ENCODE measurements at places on chromosomes 3 and 15. TPM values are rescaled to one million over a fixed set of nuclear protein-coding genes. Genes with fewer than 3 reads are reported as not detected.

The PARP16 gene
- total RNA-seq: 11.3 TPM

The ACKR2 gene
- 1.2 TPM for total RNA-seq

The LARP6 gene
- total RNA-seq: 3.4 TPM

The CMTM8 gene
- total RNA-seq: 3.5 TPM

The FSTL1 gene
- total RNA-seq: 228 TPM

The LRRIQ4 gene
- total RNA-seq: not detected

The CHRNA5 gene
- 0.64 TPM for total RNA-seq

- H3K4me3 ChIP-seq: no peak overlapping the region
- H3K27me3 ChIP-seq: no peaks in the 10 kb centered on the region
Measured at GRCh38 chr3:186054792-186055352, 54.0 kb downstream of the ETV5 start.

DNA sequence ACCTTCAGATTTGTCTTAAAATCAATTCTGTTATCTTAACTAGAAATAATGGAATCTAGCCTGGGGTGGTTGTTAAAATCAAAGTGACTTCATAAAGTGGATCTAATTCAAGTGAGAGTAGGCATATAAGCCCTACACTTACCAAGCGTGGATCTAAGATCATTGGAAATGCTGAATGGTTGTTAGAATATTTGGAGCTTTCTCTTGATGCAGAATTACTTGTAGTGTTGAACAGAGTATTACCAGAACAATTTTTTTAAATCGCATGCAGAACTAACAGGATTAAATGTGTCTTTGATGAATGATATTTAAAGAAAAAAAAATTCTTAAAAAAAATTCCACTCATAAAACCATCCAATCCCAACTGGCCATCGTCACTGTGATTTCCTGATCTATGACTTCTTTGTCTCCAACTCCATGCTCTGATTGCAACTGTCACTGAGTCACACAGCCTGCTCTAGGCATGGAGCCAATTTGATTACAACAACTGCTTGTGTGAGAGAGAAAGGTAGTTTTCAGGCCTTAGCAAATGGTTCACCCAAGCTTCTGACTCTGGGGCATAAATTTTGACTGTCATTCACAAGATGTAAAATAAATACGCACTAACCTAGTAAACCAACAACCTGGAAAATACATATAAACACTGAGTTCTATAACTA, 25.9 kb upstream of the SPRED1 start:
- no peaks in the 10 kb centered on the region for H3K27me3 ChIP-seq
- H3K36me3 ChIP-seq: no peaks in the 10 kb centered on the region

- no peak for DNase-seq
- H3K4me3 ChIP-seq: no peak overlapping the region
- no peak overlapping the region for H3K27ac ChIP-seq
- no peaks in the 10 kb centered on the region for H3K27me3 ChIP-seq
- H3K36me3 ChIP-seq: no peaks in the 10 kb centered on the region
- H3K4me1 ChIP-seq: no peaks in the 10 kb centered on the region
Measured at GRCh38 chr15:62998262-62998890, 44.2 kb upstream of the TPM1 start.

- H3K4me1 ChIP-seq: no peaks in the 10 kb centered on the region
- peaks cover 38% of the 10 kb centered on the region for H3K36me3 ChIP-seq
- no peak for DNase-seq
- peak overlapping the region; percentile 83 for H3K27ac ChIP-seq
- H3K4me3 ChIP-seq: no peak overlapping the region
Measured at GRCh38 chr3:196246612-196247308, 30.4 kb downstream of the SLC51A start.

- H3K4me3 ChIP-seq: no peak overlapping the region
- no peak for DNase-seq
- H3K27me3 ChIP-seq: no peaks in the 10 kb centered on the region
- no peaks in the 10 kb centered on the region for H3K4me1 ChIP-seq
Measured at GRCh38 chr3:155791190-155791589, 14.9 kb downstream of the C3orf33 start.

DNA sequence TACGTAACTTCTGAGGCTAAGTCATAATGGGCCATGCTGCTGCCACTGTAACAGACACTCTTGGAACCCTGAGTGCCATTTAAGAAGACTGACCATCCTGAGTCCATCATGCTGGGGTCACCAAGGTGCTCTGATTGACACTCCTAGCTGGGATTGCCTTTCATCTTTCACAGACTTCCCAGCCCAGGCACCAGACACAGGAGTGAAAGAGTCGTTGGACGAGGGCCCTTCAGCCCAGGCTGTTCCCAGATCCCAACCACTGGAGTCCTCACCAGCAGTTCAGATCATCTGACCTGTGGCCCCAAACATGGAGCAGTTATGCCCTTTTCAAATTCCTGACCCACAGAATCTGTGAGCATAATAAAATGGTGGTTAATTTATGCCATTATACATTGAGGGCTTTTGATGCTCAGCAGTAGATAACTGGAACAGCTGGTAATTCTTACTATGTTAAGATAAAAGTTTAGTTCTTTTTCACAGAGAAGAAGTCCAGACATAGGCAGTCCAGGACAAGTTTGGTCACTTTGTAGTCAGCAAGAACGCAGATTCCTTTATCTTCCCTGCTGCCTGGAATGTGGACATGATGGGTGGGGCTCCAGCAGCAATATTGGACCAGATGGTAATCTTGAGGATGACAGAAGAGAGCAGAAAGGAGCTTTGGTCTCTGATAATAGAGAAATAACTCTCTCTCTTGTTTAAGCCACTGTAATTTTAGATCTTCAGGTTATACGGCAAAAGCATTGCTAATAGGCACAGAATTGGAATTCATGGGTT, 7.3 kb upstream of the EHD4 start:
- no peak overlapping the region for H3K27ac ChIP-seq
- no peak overlapping the region for H3K4me3 ChIP-seq
- DNase-seq: peak; percentile 22

- no peak for DNase-seq
- no peaks in the 10 kb centered on the region for H3K36me3 ChIP-seq
- H3K27me3 ChIP-seq: no peaks in the 10 kb centered on the region
- H3K27ac ChIP-seq: no peak overlapping the region
- H3K4me1 ChIP-seq: peaks cover 13% of the 10 kb centered on the region
Measured at GRCh38 chr15:68220967-68221366, 8.6 kb downstream of the CLN6 start.

- H3K27ac ChIP-seq: no peak overlapping the region
- H3K36me3 ChIP-seq: peaks cover 39% of the 10 kb centered on the region
- peaks cover 29% of the 10 kb centered on the region for H3K4me1 ChIP-seq
- no peak overlapping the region for H3K4me3 ChIP-seq
- DNase-seq: peak; percentile 71
- H3K27me3 ChIP-seq: no peaks in the 10 kb centered on the region
Measured at GRCh38 chr15:101013769-101014675, 94.9 kb downstream of the LRRK1 start.

- no peak for DNase-seq
- H3K27me3 ChIP-seq: no peaks in the 10 kb centered on the region
- H3K36me3 ChIP-seq: no peaks in the 10 kb centered on the region
- no peak overlapping the region for H3K27ac ChIP-seq
- H3K4me1 ChIP-seq: peaks cover 6% of the 10 kb centered on the region
- H3K4me3 ChIP-seq: no peak overlapping the region
Measured at GRCh38 chr15:50126072-50126471, 7.0 kb upstream of the ATP8B4 start.

DNA sequence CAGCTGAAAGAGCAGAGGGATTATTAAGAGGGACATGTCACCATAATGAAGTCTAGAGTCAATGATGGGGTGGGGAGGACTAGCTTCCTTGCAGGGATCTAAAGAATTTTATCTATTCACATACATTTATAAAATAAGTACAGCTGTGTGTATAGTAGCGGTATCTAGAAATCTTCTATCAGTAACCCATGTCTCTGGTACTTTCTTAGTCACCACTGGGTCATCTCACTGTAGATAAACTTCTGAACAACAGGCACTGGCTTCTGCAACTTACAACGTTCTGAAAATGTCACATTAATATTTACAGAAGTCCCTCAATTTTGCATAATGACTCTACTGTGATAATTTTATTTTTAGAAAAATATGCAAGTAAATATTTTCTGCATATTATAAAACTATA, 401.7 kb downstream of the TBC1D5 start:
- no peaks in the 10 kb centered on the region for H3K36me3 ChIP-seq
- H3K4me1 ChIP-seq: no peaks in the 10 kb centered on the region
- no peak overlapping the region for H3K27ac ChIP-seq
- no peak overlapping the region for H3K4me3 ChIP-seq
- H3K27me3 ChIP-seq: no peaks in the 10 kb centered on the region

- H3K36me3 ChIP-seq: no peaks in the 10 kb centered on the region
- no peak overlapping the region for H3K4me3 ChIP-seq
- H3K27ac ChIP-seq: peak overlapping the region; percentile 71
- H3K4me1 ChIP-seq: peaks cover 22% of the 10 kb centered on the region
Measured at GRCh38 chr15:65778269-65778668, 13.8 kb downstream of the DENND4A start.

GRCh38 chr15:49082960-49083359, 36.7 kb upstream of the SECISBP2L start:
- no peak overlapping the region for H3K4me3 ChIP-seq
- no peak overlapping the region for H3K27ac ChIP-seq
- DNase-seq: no peak
- no peaks in the 10 kb centered on the region for H3K36me3 ChIP-seq
- no peaks in the 10 kb centered on the region for H3K4me1 ChIP-seq

DNA sequence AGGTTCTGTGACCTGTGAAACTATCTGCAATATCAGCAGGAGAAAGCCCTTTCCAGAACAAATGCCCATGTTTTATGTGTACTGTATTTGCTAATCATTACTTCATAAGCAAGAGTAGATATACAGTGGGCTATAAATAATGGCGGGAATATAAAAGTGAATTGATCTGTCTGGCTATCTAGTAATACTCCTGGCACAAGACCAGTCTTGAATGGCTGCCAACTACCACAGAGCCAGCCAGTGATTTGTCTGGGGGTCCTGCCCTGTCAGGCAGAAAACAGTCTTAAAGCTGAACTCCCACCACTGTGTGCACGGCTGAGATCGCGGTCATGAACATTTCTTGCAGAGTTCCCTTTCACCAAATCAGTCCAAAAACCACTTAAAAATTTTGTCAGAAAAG, 176.3 kb downstream of the MEIS2 start:
- H3K36me3 ChIP-seq: no peaks in the 10 kb centered on the region
- DNase-seq: no peak
- no peak overlapping the region for H3K4me3 ChIP-seq
- peaks cover 10% of the 10 kb centered on the region for H3K4me1 ChIP-seq
- H3K27ac ChIP-seq: no peak overlapping the region
- H3K27me3 ChIP-seq: no peaks in the 10 kb centered on the region

DNA sequence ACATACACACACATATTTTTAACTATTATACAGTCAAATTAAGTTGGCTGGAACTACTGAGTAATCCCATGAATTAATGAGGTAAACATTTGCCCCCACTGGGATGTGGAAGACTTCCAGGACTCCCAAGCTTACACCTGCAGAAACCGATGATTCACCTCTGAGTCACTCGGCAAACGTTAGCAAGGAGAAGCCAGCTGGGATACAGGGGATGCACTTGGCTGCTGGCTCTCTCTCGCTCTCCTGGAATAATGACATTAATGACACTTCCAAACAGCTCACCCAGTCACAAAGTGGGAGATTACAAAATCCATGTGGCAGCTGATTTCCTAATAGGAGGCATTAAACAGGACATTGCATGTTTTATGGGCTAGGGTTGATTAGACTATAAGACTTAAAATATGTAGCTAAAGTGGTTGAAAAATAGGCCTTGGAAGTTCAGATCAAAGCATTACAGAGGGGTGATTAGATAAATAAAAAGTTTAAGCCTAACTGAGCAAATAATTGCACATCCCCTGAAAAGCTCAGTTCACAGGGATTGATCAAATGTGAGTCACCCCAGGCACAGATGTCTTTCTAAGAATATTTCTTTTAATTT, 500.9 kb downstream of the SOX2 start:
- DNase-seq: no peak
- H3K36me3 ChIP-seq: no peaks in the 10 kb centered on the region
- no peaks in the 10 kb centered on the region for H3K4me1 ChIP-seq
- no peaks in the 10 kb centered on the region for H3K27me3 ChIP-seq
- H3K4me3 ChIP-seq: no peak overlapping the region

DNA sequence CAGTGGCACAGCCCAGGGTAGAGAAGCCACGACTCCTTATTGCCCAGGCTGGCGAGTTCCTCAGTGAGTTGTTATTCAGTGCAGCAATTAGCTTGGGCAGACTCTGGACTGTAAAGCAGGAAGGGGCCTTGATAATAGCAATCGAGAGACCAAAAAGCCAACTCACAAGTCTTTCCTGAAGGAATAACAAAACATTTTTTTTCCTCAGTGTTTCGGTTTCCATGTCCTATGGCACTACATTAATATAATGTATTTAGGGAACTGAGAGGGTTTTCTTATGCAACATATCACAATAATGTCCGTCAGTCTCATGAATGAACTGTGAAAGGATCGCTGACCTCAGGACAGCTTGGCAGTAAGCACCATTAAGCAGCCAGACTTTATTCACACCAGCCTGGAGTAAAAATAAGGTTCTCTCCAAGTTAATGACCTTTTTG, 248.9 kb upstream of the TBL1XR1 start:
- no peaks in the 10 kb centered on the region for H3K36me3 ChIP-seq
- H3K27me3 ChIP-seq: no peaks in the 10 kb centered on the region
- H3K4me3 ChIP-seq: no peak overlapping the region

- no peaks in the 10 kb centered on the region for H3K36me3 ChIP-seq
- H3K4me3 ChIP-seq: no peak overlapping the region
- no peak overlapping the region for H3K27ac ChIP-seq
Measured at GRCh38 chr3:150000641-150001040, 29.9 kb upstream of the PFN2 start.

GRCh38 chr15:79192462-79193036, 90.0 kb upstream of the ANKRD34C start:
- H3K36me3 ChIP-seq: no peaks in the 10 kb centered on the region
- no peak for DNase-seq
- H3K27me3 ChIP-seq: peaks cover 19% of the 10 kb centered on the region
- H3K4me1 ChIP-seq: no peaks in the 10 kb centered on the region
- no peak overlapping the region for H3K4me3 ChIP-seq

GRCh38 chr3:84738086-84738485, 220.7 kb upstream of the CADM2 start:
- no peaks in the 10 kb centered on the region for H3K36me3 ChIP-seq
- no peak overlapping the region for H3K4me3 ChIP-seq
- DNase-seq: no peak
- H3K27me3 ChIP-seq: no peaks in the 10 kb centered on the region
- H3K27ac ChIP-seq: no peak overlapping the region
- peaks cover 5% of the 10 kb centered on the region for H3K4me1 ChIP-seq

- no peaks in the 10 kb centered on the region for H3K4me1 ChIP-seq
- no peak overlapping the region for H3K27ac ChIP-seq
- peak; percentile 52 for DNase-seq
- no peaks in the 10 kb centered on the region for H3K36me3 ChIP-seq
Measured at GRCh38 chr3:123401836-123402530, 46.9 kb downstream of the ADCY5 start.

Measured in spleen (tissue), 13 donors.